Activated CD8-positive, alpha-beta memory T cell treated with anti-CD3 and anti-CD28 coated beads for 1 hour (primary cell): ENCODE measurements at places on chromosomes 6 and 20.

DNA sequence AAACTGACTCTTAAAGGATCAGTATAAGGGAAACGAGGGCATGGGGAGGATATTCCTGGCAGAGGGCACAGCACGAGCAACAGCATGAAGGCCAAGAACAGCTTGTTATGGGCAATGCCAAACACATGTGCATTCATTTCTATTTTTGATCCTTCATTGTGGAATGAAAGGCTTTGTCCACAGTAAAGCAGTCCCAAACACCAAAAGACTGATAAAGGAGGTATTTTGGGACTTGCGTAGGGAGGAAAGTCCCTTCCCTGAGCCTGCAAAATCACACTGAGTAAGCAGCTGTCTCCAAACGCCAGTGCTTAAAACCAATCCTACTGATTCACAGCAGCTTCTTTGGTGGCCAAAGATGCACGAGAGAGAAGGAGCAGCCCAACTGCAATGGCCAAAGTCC lies 138.2 kb downstream of the UNC5CL start:
- no peak for DNase-seq

DNA sequence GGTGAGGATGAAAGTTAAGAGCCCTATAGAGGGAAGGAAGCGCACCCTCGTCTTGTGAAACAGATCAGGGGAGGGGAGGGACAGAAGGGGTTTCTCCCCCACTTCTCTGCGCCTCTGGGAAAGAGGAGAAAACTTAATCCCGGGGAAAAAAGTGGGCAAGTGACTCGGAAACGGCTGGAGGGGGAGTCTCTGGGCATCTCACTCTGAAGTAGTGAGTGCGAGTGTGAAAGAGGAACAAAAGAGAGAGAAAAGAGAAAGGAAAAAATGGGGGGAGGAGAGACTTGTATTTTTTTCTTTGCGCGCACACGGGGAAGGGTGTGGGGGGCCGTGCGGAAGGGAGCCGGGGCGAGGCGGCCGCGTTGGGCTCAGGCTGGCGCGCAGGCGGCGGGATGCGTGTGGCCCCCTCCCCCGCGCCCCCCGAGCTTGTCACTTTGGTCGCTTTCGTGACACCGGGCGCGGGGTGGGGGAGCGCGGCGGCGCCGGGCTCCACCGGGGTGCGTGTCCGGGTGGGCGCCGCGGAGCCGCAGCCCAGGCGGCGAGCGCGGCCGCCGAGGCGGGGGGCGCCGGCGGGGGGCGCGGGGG lies 454 bp downstream of the L3MBTL3 start:
- DNase-seq = no peak

DNA sequence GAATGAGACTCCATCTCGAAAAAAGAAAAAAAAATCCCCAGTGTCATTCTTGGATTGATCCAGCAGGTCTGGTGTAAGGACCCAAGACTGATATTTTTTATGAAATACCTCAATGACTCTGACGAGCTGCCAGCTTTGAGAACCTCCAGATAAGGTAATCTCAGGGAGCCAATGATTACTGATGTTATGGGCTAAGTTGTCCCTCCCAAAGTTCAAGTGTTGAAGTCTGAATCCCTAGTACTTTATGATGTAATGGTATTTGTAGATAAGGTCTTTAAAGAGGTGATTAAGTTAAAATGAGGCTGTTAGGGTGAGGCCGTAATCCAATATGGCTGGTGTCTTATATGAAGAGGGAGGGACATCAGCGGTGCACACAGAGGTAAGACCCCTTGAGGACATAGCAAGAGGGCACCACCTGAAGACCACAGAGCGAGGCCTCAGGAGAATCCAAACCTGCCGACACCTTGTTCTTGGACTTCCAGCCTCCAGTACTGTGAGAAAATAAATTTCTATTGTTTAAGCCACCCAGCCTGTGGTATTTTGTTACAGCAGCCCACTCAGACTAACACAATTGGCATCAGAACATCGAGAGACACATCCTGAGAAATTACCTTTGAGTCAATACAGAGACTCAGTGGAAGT lies 19.7 kb upstream of the DDO start:
- no peak for DNase-seq

GRCh38 chr6:16413399-16413798 lies 175.0 kb downstream of the GMPR start:
- DNase-seq = no peak

DNA sequence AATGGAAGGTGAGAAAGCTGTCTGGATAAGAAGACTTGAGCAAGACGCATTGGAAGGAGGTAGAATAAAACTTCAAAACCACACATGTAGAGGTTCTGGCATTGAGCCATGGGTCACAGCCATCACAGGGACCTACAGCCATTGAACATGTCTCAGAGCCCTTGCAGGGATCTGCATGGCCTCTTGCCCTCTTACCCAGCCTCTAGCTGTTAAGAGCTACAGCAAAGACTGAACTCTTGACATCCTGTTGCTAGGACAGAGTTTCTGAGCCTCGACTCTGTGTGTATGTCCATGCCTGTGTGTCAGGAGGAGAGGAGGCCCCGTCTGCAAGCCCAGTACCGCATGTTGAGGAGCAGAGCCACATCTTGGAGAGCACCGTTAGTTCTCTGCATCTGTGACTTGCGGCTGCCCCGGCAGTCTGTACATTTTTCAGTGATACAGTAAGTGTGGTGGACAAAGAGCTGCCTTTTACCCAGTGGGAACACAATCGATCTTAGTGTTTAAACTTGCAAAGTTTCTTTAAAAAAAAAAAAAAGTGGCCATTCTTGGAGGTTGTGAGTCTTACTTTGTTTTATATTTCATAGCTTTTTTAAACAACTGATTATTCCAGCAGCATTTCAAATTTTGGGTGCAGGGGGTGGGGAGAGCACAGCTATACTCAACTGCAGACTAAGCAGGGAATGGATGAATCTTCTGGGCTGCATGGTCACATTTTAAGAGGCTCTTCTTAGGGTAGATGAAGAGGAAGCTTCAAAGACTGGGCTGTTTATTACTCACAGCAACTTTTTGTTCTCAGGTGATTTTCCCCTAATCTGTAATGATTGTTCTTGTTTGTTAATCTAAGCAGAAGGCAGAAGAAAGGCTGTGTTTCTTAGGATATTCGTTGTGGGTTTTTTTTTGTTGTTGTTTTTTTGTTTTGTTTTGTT lies 88.5 kb downstream of the TBC1D7 start:
- DNase-seq = no peak

DNA sequence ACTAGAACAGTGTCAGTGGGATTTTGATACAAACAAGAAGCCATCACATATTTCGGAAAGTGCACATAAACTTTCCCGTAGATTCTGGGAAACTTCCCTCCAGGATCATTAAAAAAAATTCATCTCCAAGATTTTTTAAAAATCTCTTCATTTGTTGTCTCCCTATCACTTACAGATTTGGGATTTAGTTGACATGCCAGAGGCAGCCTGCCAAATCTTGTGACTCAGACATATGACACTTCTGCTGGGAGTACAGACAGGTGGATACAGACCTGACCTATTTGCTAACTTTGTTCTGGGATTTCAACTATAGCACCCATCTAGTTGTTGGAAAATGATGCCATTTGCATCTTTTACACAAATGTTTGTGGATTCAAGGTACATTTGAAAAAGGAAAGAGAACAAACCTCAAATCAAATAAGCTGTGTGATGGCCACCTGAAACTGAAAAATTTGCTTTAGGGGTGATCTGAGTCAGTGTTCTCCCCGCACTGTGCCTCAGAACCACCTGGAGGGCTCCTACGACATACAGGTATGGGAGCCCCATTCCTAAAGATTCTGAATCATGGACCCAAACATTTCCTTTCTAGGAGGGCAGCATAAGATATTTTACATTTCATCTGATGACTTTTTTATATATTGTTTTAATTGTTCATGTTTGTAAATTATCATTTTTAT lies 21.9 kb upstream of the CD2AP start:
- DNase-seq = no peak

- DNase-seq = no peak
Observed at GRCh38 chr20:15767999-15768741, 805.1 kb downstream of the KIF16B start.

DNA sequence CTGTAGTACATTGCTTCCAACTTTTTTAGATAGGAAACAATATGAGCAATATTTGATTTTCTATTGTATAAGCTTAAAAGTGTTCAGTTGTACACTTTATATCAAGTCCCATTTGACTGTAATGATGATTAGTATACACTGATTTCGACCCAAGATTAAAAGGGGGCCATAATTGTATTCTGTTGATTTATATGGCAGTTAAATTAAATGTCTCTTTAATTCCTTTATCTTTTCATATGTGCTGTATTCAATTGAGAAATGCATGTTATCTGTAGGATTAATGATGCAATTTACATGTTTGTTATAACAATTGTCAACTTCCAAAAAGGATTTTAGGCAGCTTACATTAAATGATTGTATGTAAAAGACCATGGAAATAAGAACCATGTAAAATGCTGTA lies 317.5 kb downstream of the CDKAL1 start:
- DNase-seq = no peak

DNA sequence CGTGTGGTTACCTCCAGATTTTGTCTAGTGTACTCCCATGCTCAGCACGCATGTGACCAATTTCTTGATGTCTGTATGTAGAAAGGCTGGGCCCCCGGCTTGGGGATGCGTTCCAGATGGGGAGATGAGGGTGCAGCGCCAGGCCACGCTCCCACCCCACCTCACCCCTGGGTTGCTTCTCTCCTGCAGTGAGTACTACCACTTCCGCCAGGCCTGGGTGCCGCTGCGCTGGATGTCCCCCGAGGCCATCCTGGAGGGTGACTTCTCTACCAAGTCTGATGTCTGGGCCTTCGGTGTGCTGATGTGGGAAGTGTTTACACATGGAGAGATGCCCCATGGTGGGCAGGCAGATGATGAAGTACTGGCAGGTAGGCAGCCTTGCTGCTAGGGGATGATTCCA lies 11.5 kb upstream of the SRF start:
- no peak for DNase-seq

DNA sequence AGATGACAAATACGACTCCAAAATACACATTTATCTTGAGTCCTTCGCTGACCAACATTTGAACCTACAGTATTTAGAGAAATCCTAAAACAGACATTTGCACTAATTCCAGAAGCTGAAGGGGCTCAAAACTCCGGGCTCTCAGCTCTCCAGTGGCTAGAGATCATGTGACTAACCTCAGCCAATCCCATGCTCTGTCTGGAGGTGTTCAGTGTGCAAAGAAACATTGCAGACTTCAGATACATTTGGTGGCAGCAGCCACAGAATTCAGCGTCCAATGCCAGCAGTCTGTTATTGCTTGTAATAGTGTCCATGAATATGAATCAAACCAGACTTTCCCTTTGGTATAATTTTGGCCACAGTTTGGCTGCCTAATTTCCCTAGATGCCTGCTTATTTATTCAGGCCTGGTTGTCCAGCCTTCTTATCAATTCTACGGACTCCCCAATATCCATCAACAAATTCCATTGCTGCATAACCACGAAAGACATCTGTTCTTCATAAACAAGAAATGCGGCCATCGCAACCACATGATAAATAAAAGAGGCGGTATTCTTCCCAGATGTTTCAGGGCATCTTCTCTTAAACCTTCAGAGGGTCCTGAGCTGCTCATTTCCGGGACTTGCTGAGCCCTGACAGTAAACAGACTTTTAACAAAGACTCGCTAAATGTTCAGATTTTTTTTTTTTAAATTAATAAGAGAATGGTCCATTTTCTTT lies 14.5 kb upstream of the CYP24A1 start:
- no peak for DNase-seq

GRCh38 chr6:29552512-29553051 lies 7.0 kb downstream of the UBD start:
- no peak for DNase-seq

- no peak for DNase-seq
Observed at GRCh38 chr6:28137505-28137981, 4.1 kb upstream of the ZKSCAN8 start.

DNA sequence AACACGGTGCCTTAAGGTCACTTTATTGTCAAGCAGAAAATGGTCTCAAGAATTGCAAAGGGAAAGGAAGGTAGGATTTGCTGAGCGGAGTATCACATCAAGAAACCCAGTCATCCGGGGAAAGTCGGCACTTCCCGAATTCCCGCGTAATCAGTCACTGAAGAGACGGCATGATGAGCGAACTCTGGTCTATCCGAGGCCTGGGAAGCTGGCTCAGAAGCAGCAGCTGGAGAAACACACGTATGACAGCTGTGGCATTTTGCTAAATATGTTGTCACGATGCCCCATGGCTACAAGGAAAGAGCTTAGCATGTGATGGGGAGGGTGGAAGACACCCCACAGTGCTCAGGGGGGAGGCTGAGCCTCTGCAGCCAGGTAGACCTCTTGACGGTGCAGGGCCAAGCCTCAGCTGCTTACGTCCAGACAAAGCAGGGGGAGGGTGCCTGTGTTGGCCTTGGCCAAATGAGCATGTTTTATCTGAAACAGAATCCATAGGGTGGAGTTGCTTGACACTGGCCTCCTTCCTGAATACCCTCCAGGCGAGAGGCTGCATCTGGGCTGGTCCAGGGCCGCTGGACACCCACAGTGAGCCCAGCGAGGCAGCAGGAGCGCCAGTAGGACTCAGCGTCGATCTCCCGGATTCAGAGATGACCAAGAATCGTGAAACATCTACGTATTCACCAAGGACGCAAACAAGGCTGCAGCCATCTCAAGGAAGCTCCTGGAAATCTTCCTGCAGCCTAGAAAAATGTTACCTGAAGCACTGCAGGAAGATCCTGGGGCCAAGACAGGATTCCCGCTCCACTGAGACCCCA lies 118.8 kb upstream of the AFDN start:
- DNase-seq = no peak

DNA sequence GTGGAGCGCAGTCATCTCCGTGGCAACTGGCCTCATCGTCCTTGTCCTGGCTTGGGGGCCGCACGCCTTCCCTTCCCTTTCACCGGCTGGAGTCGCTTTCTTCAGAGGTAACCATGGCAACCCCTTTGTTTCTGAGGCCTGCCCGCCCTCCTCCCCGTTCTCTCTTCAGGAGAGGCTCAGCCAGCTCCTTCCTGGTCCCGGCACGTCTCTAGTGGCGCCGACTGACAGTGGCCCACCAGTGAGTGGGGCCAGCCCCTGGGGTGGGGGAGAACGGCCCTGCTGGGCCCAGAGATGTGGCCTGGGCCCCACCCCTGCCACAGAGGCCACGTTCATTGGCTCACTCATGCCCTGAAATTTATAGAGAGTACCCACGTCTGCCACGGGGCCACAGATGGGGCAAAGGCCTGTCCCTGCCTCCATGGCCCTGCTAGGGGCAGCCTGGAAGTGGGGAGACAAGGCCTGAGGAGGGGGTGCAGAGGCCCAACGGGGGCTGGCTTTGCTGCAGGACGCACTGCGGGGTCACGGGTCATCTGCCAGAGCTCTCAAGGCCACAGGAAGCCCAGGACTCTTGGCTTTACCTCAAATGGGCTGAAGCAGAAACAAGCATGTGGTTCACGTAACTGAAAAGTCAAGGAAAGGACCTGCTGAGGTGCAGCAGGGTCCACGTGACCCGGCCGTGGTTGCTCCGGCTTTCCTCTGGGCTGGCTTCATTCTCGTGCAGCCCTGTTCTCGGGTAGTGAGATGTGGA lies 1.4 kb upstream of the OSBPL2 start:
- DNase-seq = no peak

DNA sequence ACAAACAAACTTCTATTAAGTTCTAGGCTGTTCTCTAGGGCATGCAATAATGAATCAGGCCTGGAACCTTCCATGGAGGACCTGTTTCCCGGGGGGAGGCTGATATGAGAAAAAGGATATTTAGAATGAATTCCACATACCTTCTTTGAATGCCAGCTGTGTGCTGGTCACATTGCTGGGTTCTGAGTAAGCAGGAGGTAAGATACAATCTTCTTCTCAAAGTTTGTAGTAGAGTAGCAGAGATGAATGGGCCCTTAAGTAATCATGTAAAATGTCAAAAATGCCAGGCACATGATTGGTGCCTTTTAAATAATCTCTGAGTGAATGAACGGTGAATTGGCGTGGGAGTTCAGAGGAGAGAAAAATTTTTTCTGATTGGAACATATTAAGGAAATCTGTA lies 47.4 kb downstream of the TGM2 start:
- DNase-seq = no peak

GRCh38 chr20:18694071-18694470 lies 106.2 kb downstream of the DTD1 start:
- no peak for DNase-seq
